Activated CD4-positive, CD25-positive, alpha-beta regulatory T cell treated with anti-CD3 and anti-CD28 coated beads, Interleukin-2, amount 50 U/mL, for 24 hours (primary cell): ENCODE measurements at places on chromosomes 5 and 9.

DNA sequence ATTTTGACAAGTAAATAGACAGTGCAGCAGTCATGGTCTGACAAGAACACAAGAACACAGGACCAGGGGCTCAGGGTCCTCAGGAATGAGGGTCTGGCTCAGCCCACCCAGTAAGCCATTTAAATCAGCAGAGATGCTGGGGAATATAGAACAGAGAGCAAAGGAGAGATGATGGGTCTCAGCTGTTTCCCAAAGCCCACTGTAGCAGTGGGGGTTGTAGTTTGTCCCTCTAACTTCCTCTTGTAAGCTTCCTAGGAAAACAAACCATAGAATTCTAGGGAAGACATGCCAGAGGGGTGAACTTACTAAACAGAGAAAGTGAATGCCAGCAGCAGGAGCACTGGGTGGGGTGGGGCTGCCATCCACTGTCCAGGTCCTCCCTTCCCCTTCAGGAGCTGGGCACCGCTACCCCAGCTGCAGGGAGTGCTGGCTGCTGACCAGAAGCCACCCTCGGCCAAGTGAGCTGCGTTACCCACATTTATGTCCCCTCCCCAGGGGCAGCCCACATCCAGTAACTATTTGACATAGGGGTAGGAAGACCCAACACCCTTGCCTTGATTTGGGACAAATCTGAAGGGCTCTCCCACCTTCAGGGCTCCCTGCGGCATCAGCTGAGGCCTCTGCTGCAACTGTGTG lies 41.6 kb downstream of the GABBR2 start:
- no peak for ATAC-seq

GRCh38 chr5:42586625-42587024 lies 163.4 kb downstream of the GHR start:
- no peak for ATAC-seq

- ATAC-seq, result no peak
These were observed 235.7 kb downstream of the ICE1 start for GRCh38 chr5:5658226-5658625.

DNA sequence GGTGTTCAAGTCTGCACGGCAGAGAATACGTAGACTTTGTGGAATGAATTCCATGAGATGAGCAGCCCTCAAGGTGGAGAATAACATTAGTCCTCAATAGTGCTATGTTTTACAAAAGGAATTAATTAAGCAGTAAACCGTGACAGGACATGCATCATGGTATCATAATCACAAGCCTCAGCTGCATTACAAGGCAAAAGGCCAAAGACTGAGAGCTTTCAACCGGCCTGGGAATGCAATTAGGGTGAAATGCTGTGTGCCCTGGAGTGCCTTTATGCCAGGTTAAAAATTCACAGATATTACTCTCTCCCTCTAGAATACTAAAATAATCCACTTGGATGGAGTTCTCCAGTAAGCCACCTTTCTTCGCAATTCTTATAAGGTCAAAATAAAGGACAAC lies 270.6 kb downstream of the MLLT3 start:
- ATAC-seq, result no peak

DNA sequence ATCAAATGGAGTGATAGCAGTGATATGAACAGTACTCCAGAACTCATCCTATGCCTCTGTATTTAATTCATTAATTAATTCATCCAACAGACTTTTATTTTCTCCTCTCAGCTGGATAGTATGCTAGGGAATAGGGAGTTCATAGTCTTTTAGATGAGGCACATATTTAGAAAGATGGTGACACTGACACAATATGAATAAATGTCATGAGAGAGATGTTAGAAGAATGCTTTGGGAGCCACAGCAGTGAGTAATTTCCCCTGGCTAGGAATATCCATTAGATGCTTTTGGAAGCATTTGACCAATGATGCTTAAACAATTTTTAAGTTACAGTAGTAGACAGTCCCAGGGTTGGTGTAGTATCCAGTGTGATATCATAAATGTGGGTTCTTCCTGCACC lies 428.7 kb upstream of the SGCD start:
- no peak for ATAC-seq

DNA sequence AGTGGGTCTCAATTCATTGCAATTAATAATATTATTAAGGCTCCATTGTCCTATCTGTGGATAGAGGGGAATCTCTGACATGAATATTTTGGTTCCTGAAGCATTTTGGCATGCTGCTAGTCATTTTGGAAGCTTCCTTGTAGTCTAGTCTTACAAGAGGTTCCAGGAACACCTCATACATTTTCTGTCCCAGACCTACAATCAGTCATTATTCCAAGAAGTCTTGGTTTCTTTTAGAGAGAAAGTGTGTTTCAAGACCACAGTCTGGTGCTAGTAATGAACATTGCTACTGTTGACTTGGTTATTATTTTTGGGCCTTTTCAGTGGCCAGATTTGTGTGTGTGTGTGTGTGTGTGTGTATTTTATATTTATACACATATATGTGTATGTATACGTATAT lies 98.9 kb downstream of the ERCC6L2 start:
- peak; percentile 28 for ATAC-seq

DNA sequence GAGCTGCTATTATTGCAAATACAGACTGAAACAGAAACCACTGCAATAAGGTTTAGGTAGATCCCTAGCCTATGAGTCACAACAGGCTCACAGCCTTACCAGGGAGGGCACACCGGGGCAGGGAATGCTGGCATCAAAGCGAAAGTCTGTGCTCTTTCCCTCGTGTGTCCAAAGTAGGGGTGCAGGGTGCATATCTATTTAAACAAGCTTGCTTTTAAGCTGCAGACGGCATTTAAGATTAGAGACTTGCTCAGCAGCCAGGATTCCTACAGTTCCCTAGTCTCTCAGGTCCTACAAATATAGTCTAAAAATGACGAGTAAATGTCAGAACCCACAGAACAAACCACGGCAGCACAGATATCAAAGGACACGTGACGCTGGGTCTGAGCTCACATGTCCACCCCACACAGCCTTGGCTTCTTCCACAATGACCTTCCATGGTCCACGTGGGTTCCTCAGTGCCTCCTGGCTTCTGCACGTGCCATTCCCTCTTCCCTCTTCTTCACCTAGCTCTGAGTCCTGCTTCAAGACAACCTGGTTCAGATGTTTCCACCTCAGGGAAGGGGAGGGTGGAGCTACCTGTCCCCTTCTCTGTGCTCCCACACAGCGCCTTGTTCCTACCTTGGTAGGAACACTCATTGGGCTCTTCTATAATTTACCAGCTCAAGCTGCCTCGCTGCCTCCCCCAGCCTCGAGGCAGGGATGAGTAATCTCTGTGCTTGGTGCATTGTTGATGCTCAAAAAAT lies 193.2 kb downstream of the MAPKAP1 start:
- peak; percentile 95 for ATAC-seq

DNA sequence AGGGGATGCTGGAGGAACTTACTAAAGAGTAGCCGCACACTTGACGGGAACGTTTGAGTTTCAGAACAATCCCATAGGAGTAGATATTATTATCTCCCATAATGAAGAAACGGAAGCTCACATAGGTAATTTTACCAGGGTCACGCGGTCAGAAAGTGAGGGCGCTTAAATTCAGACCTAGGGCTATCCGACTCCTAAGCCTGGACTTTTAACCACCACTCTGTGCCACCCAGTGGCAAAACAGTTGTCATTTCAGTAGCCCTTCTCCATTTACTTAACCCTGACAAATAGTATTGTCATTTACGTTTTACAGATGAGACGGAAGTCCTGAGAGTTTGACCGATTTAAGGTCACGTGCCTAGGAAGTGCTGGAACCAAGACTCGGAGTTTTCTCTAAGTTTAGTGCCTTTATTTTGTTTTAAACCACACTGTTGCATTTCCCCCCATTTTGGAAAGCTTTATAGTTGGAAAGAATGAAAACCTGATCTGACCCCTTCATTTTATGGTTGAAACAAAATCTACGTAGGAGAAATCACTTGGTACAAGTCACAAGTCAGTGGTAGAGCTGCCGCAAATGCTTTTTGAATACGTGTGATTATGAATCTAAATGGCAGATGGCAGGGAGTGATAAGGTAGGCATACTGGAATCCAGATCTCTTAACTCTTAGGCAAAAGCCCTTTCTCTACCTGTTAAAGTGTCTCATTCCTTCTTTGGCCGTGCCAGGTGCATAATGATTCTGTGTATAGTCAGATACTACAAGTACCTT lies 650 bp downstream of the MRRF start:
- peak; percentile 49 for ATAC-seq

DNA sequence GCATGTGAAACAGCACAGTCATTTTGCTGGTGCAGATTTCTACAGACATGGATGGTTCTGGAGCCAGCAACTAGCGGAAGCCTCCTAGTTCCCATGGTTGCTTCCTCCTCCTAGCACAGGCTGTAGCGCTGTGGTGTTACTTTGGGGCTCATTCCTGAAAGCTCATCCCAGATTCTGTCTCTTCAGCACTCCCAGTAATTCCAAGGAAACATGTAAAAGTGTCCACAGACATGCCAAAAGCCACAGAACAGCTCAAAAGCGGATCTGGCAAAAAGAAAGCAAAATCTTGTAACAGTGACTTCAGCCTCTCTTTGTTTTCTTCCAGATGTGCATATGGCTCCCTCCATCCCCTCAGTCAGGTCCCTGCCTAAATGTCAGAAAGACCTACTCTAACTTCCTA lies 144.1 kb downstream of the CEP120 start:
- no peak for ATAC-seq

GRCh38 chr5:58133216-58133615 lies 326.7 kb downstream of the PLK2 start:
- ATAC-seq, result no peak

DNA sequence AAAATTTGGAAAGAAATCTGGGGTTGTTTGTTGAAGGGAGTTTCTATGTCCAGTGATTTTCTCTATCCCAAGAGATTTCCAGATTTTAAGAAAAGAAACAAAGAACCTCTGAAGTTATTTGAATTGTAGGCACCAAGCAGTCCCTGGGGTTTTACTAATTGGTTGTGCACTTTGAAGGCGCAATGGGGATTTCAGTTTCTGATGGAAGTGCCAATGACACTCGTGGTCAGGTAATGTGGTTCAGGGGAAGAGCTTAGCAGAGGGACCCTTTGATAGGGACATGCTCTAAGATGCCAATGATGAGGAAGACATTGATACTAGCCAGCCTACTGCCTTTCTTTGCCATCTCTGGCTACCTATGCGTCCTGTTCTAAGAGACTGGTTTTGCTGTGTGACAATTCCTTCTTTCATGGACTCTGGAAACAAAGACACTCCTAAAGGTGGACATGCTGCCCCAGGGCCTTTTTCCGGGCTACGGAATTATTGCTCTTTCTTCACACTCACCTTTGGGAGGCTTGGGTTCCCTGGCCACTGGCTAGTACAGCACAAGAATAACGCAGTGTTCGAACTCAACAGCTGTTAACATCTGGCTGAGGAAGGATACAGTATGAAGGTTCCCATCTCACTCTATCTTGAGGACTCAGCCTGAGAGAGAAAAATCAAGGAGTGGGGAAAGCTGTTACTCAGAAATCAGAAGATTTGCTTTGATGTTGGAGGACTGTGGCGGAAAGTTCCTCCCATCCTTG lies 6.9 kb upstream of the TRAF1 start:
- no peak for ATAC-seq

DNA sequence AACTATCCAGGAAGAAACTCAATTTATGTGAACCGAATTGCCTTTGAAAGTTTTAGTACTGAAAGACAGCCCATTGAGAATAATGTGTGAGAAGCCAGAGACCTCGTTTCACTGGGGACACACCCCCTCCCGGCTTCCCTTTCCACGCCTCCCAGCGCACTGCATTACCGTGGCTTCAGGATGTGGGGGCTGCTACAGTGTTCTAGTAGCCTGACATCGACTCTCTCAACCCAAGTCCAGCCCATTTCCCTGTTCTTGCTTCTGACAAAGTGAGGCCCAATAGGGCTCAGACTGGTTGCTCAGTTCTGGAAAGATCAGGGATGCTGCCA lies 3.5 kb downstream of the PAX5 start:
- ATAC-seq, result no peak

DNA sequence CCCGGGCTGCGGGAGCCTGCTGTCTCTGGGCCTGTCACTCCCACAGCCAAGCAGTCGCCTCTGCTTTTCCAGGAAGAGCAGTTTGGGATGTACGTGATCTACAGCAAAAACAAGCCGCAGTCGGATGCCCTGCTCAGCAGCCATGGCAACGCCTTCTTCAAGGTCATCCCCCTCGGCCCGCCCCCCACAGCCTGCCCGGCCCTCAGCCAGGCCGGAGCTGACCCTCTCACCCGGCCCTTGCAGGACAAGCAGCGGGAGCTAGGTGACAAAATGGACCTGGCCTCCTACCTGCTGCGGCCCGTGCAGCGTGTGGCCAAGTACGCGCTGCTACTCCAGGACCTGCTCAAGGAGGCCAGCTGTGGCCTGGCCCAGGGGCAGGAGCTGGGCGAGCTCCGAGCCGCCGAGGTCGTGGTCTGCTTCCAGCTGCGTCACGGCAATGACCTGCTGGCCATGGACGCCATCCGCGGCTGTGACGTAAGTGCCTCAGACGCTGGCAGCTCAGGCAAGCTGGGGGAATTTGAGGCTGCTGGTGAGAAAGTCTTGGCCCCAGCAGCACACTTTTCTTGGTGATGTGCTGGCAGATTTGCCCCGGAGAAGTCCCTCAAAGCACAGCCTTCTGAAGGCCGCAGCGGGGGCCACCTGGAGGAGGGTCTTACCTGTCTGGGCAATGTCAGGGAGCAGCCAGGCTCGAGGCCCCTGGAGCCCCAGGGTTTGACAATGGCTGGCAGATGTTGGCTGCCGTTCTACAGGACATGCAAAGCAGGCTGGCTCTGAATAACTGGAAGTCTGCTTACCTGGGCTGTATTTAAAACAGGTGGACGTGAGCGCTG lies 20.1 kb upstream of the LRRC14B start:
- no peak for ATAC-seq

DNA sequence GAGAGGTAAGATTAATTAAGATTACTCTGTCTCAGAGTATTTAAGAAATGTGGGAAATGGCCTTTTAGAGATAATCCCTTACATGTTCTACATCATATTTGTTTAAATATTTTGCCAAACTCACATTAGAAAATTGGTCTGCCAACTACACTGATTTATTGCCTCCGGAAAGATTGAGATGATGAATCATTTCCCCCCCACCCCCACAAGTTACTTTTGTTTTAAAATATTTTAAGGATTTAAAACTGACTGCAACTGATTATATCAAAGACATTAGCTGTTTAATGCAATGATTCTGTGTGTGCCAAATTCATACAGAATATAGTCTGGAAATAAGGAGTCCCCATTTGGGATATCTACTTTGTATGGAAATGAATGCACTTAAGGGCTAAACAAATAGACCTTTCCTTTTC lies 674.4 kb downstream of the PRR16 start:
- ATAC-seq, result no peak

DNA sequence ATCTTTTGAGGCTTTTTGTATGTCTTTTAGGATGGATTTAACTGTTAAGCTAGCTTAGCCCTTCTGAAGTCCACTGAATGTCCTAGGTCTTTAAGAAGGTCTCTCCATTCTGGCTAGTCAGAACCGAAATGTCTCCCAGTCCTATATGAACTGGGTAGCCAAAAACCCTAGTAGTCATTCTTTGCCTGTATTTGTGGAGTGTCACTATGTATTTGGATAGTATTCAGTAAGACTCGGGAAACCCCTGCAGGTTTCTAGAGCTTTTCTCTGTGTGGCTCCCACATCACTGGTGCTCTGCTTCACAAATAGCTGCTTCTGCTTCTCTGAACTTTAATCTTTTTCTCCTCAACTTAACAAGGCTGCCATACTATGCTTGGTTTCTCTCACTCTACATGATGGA lies 68.0 kb downstream of the RIC1 start:
- ATAC-seq, result peak; percentile 17
